ENCODE measurements at places on chromosomes 13 and 19. TPM values are rescaled to one million over a fixed set of nuclear protein-coding genes. Genes with fewer than 3 reads are reported as not detected.

DNA sequence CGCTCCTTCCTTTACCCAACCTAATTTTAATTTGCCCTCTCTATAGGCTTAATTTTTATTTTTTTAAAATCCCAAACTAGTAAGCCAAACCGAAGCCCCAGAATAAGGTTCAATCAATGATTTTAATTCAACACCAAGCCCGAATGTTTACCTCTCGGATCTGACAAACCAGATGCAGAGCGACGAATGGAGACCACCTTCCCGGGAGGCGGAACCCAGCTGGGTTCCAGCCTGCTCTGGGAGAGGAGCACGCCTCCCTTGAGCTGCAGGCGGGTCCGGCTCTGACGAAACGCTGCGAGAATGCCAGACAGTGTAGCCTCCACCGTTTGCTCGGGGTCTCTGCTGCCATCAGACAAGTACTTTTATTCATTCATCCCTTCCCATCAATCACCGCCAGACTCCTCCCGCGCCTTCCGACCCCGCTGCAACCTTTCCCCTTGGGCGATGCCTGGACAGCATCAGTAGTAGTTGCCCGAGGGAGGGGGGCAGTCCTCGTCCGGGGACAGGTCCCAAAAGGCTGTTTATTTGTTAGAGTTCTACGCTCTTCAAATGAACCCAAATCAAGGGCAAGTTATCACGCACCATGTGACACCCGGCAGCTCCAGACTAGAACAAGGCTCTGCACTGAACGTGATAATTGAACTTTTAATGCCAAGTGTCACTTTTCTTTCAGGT lies 752 bp upstream of the EDNRB start:
- DNase-seq: no peak

DNA sequence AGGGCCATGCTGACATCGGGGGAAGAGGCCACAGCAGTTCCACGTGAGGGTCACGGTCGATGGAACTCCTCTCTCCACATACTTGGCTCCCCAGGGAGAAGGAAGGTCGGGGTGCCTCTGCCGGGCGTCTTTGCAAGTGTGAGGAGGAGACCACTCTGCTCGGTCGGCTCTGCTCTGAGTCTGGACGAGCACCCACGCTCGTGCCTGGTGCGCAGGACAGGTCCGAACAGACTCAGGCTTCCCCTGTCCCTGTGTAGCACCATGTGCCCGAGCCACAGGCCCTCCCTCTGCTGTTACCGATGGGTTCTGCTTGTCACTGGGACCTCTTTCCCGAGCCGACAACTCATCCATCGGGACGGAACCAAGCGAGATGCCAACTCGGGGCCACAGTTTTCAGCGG lies 35.1 kb downstream of the TMEM255B start:
- no peak for DNase-seq

DNA sequence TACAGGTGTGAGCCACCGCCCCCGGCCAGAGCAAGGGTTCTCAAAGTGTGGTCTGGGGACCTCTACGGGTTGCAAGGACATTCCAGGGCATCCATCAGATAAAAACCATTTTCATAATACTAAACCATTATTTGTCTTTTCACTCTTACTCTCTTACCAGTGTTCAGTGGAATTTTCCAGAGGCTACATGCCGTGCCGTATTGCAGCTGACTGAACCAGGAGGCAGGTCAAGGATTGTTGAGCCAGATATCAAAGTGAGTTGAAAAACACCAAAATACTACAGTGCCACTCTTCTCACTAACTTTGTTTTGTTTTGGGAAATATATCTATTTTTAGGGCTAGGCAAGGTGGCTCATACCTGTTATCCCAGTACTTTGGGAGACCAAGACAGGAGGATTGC lies 7.2 kb upstream of the PNMA8B start:
- DNase-seq: no peak

DNA sequence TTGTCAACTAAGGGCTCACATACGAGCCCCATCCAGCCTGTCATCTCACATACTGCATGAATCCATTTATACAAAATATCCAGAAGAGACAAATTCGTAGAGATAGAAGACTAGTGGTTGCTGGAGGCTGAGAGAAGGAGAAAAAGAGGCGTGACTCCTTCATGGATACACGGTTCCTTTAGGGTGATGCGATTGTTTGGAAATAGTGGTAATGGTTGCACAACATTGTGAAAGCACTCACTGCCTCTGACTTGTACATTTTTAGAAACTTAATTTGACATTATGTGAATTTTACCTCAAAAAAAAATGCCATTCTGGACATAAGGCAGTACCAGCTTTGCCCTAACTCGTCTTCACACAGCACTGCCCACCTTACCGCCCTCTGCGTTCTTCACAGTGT lies 27.3 kb downstream of the IGFL1 start:
- no peak for DNase-seq

DNA sequence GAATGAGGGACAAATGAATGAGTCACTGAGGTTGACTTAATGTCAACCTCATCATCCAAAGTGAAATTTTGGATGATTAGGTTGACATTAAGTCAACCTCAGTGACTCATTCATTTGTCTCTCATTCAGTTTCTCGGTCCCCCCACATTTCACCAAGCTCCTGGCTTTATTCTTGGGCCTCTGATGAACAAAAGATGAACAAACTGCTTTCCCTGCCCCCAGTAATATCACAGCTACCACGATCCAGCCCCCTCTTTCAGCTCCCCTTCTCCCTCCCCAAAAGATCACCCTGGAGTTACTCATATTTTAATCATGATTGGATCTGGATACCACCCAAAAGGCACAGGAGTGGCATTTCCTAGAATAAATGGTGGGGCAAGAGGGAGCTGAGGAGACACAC lies 10.8 kb downstream of the CEACAM18 start:
- no peak for DNase-seq

GRCh38 chr13:109226631-109227030 lies 559.8 kb downstream of the IRS2 start:
- no peak for DNase-seq

- DNase-seq: no peak
These were observed 5.0 kb downstream of the PVR start for GRCh38 chr19:44648631-44649251.

DNA sequence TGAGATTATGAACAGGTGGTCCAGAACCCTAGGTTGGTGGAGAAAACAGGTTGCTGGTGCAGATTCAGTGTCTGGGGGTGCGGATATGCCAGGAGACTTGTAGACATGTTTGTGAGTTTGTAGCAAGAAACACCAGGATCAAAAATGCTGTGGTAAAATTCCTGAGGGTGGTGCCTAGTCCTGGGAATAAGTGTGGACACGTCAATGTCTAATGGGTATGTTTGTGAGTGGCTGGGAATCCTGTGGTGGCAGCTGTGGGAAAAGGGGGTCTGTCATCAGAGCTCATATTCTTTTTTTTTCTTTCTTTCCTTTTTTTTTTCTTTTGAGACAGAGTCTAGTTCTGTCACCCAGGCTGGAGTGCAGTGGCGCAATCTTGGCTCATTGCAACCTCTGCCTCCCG lies 7.2 kb downstream of the ZNF708 start:
- no peak for DNase-seq

- no peak for DNase-seq
These were observed 266.8 kb downstream of the LHFPL6 start for GRCh38 chr13:39336207-39336606.

- DNase-seq: peak; percentile 68
These were observed 658 bp upstream of the ISOC2 start for GRCh38 chr19:55461974-55462626.

DNA sequence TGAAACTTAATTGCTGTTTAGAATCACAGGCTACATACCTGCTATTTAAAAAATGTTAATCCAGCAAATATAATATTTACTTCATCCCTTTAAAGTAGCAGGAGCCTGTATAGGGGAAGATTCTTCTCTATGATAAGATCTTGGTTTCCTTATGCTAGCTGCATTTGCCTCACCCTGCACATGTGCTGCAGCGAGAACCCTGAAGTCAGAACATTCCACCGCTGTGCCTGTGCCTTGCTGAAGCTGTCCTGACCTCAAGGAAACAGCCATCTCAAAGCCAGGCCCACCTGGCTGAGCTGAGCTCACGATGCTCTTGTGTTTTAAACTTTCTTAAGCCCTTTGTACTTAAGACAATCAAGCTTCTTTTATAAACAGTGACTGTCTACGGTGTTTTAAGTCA lies 355.0 kb upstream of the PCDH20 start:
- DNase-seq: no peak

- peak; percentile 80 for DNase-seq
These were observed 9.6 kb upstream of the CEACAM5 start for GRCh38 chr19:41698746-41699230.

- peak; percentile 9 for DNase-seq
These were observed at the start of gene NFIX for GRCh38 chr19:12994701-12995595. Gene NFIX (plus strand): TSS chr19:12995475. CDS start chr19:12995838, 363 bp downstream.

- no peak for DNase-seq
These were observed 74.4 kb downstream of the ARHGAP35 start for GRCh38 chr19:46935066-46935663.

- peak; percentile 99 for DNase-seq
These were observed 350 bp upstream of the USP12 start for GRCh38 chr13:27171827-27172494.

GRCh38 chr19:3768748-3769099 lies 3.3 kb downstream of the RAX2 start:
- no peak for DNase-seq

DNA sequence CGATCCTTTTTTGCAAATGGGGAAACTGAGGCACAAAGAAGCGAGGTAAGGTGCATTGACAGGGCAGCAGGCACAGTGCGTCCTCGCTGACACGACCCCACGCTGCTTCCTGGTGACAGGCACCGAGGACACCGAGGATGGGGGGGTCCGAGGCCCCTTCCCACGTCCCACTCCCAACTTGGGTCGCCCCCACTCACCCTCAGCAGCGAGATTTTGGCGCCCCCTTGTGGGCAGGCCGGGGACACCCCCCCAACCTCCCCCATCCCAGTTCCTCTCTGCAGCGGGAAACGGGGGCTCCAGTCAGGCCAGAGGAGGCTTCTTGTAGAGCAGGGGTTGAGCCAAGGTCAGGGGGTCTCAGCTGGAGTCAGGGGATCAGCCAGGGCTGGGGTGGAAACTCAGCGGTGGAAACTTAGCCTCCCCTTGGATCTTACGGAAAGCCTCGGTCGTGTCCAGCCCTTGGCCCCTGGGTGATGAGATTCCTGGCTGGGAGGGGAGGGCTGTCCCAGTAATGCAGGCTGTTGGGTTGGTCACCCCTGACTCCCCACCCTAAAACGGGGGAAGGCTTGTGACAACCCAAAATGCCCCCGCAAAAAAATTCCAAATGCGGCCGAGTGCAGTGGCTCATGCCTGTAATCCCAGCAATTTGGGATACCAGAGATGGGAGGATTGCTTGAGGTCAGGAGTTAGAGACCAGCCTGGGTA lies 8.2 kb downstream of the SMIM24 start:
- no peak for DNase-seq

GRCh38 chr19:18607226-18608101 lies 865 bp upstream of the CRLF1 start:
- DNase-seq: no peak

GRCh38 chr13:110324026-110324749 lies 17.1 kb downstream of the COL4A2 start:
- no peak for DNase-seq

- no peak for DNase-seq
These were observed 1.6 kb upstream of the TNNI3 start for GRCh38 chr19:55158848-55159749.

- no peak for DNase-seq
These were observed 3.2 kb upstream of the GP6 start for GRCh38 chr19:55041244-55041626.

- DNase-seq: peak; percentile 92
These were observed 439 bp downstream of the RAB11B start for GRCh38 chr19:8390617-8390981.

- DNase-seq: no peak
These were observed 662.1 kb downstream of the PCDH9 start for GRCh38 chr13:66567899-66568612.

DNA sequence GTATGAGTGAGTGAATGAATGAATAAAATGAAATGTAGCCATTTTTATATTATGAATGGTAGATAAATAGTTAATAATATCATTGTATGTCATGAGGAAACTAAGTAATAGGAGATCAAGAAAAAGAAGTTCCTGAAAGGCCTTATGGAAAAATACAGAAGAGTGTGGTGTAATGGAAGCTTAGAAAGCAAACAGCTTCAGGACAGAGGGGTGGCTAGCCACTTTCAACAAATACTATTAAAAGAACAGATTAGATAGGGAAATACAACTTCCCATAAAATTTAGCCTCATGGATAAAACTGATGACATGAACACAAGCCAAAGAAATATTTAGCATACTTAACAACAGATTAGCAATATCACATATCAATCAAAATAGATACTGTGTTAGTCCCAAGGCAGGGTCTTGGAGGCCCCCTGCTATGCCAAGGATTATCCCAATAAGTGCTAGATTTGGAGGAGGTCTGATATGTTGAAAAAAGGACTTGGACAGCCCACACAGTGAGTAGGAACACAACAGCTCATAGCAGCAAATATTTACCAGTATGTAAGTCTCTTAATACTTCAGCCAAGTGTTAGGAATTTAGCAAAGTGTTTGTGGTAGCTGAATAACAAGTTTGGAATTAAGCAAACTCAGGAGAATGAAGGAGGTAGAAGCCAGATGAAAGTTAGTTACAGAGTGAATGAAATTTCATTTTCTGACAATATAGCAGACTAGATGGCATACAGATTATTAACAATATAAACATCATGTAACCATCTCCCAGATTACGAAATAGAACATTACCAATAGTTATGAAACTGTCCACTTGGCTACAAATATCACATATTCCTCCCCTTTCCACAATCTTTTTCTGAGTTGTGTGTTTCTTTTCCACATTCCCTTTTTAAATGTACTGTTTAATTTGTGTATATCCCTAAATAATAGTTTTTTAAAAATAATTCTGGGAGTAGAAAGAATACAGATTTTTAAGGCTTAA lies 1632.0 kb downstream of the PCDH9 start:
- DNase-seq: no peak

DNA sequence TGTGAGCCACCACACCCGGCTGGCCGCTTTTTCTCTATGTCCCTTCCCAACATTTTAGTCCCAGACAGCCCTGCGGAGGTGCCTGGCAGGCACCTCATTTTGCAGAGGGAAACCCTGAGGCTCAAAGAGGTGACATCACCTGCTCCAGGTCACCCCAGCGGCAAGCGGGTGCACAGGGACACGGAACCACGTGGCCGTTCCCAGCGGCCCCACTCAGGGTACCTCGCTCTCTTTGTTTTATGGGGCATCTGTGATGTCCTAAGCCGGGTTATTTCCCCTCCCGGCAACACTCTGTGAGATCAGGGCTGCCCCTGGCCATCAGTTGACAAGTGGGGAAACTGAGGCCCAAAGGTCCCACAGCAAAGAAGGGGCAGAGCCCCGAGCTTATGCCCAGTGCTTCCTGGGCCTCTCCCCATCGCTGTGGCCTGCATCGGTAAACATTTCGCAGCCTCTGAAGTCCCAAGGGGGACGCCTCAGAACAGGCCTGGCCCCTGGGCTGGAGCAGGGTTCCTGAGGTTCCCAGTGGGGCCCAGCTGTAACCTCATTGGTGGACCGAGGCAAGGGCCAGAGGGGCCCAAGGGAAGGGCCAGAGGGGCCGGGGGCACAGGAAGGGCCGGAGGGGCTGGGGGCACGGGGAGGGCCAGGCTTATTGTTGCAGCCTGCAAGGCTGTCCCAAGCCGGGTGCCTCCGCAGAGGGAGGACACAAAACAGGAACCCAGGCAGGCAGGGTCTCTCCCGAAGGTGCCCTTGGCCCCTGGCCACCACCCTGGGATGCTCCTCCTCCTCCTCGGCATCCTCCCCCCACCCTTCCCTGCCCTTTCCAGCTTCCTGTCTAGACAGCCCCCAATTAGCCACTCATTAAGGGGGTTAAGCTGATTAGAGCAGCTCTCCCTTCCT lies 39.0 kb downstream of the SMIM24 start:
- DNase-seq: no peak

The MAG gene
- total RNA-seq: not detected

The SPART gene
- not detected for total RNA-seq

The CCL25 gene
- total RNA-seq: not detected

The PDCD5 gene
- total RNA-seq: 221 TPM

The GPR12 gene
- total RNA-seq: not detected

The MISP gene
- total RNA-seq: 211 TPM

The GPR4 gene
- not detected for total RNA-seq
